ENCODE measurements at places on chromosomes 12 and 14.

DNA sequence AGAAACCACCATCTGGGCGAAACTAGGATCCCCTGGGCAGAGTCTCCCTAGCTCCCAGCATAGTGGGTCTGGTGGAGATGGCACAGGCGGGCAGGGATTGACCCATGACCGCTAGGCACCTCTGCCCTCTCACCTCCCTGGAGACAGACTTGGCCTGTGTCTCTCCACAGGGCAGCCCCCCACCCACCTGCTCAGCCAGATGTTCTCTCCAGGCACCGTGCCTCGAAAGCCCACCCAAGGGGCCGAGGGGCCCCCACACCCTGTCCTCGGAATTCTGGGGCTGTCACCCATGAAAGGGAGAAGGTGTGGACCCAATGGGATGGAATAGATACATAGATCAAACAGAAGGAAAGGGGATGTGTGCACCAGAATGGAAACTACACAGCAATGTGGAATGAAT is 229.1 kb upstream of the RTL1 start:
- no peak for DNase-seq

DNA sequence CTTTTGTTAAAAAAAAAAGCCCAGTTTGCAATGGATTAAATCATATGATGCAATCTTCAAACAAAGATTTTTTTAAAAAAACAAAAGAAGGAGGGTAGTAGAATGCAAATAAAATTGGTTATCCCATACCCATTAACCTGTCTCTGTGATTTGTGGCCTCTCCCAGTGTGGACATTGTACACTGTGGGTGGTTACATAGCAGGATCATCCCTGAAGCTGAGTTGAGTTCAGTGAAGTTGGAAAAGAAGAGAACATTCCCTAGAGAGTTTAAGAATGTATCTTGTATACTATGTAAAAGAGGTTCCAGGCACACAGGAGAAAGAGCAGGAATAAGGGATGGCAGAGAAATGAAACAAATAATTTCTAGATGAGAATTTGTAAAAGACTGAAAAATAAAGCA is 142.4 kb upstream of the SLC16A7 start:
- no peak for DNase-seq

DNA sequence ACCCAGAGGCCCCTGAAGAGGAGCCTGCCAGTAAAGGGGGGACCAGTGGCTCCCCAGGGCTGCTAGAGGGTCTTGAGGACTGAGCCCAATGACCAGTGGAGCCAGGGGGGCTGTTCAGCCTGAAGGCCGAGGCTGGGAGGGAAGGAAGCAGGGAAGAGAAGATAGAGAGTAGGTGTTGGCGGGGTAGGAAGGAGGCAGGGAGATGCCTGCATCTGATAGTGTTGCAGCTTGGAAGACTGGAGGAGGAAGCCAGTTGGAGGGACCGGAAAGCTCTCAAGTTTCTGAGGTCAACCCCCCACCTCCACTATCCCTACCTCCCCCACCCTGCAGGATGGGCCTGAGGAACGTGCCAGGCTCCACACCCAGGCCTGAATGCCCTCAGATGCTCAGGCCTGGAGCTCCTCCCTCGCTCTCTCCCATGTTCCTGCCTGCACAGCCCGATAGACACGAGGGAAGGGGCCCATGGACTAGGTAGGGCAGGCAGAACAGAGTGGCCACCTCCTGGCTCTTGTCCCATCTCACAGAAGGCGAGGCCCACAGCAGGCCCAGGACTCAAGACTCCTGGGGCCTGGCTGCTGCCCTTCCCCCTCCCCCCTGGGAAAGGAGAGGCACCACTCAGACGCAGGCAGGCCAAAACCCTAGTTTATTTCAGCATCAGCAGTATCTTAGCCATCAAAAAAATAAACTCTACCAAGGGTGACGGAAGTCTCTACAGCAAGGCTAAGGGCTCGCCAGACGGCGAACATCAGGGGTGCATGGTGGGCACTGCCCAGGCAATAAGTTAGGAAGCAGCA is 3.4 kb downstream of the CKB start:
- DNase-seq: no peak

- DNase-seq: no peak
Observed at GRCh38 chr14:101843665-101844064, 82.2 kb downstream of the PPP2R5C start.

DNA sequence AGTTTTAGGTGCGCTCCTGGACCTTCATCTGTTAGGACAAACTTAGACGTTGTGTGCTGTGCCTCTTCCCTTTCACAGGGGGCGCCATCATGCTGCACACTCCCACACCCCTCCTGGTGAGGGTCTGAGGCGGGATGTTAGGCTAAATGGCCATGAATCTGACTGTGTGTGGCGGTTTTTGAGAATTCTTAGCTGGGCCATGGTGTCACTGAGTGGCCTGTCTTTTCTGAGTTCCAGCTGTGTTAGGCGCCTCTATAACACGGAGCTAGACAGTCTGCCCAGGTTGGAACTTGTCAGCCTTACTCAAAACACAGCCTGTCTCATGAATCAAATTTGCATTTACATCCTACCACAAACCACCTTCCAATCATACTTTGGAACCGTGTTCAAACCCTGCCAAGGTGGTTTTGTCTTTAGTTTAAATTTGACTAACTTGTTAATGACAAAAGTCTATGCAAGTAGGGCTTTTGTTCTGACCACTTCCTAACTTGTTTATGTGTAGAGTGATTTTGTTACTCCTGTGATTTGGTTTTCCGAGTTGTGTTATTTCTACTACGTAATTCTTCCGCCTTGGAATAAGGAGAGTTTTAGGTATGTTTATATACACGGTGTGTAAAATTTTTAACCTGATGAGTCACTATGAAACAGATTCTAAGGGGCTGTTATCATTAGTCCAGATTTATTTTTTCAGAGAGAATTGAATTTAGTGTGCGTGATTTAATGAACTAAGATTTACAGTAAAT is 19.6 kb downstream of the ACVR1B start:
- DNase-seq: no peak

DNA sequence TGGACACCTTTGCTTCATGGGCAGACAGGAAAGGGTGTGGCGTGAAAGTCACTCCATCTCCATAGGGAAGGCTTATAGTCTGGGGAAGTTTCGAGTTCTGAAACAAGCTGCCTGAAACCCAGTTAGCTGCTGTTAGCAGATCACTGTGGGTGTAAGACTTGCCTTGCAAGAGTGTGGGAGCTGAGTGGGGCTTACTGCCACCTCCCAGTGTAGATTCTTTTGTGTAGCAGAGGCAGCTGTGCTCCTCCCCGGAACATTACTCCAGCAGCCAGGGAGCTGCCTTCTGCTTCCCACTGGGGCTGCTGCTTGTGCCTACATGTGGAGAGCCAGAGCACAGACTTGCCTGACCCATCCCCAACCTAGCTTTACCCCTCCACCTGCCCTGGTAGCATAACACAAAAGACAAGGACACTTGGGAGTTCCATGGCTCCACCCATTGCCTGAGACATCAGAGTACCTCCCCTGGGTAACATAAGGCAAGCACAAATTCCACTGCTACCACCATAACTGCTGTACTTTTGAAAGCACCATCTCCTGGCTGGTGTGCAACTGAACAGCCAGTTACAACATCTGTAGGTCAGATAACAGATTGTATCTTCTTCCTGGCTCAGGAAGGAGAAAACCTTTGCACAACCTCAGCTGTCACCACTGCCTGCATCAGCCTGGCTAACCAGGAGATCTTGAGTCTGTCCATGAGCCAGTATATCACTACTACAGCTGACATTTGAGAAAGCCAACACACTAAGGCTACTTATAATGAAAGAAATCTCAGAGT is 69.5 kb downstream of the ADAMTS20 start:
- DNase-seq: no peak

DNA sequence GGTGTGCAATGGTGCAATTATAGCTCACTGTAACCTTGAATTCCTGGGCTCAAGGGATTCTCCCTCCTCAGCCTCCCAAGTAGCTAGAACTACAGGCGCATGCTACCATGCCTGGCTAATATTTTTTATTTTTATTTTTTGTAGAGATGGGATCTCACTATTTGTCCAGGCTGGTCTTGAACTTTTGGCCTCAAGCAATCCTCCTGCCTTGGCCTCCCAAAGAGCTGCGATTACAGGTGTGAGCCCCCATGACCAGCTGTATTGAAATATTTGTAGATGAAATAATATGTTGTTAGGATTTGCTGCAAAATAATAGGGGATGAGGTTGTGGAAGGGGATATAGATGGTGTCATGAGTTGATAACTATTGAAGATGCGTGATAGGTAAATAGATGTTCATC is 4.9 kb downstream of the KLHL28 start:
- DNase-seq: no peak

DNA sequence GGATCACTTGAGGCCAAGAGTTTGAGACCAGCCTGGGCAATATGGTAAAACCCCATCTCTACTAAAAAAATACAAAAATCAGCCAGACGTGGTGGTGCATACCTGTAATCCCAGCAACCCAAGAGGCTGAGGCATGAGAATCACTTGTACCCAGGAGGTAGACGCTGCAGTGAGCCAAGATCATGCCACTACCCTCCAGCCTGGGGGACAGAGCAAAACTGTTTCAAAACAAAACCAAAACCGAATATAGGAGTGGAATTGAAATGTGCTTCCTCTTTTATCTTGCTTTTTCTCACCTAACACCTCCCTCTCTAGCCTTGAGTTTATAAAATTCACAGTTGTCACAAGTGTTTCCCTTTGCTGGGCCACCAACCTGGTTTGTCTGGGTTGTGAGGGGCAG is 181.9 kb downstream of the PAH start:
- no peak for DNase-seq

DNA sequence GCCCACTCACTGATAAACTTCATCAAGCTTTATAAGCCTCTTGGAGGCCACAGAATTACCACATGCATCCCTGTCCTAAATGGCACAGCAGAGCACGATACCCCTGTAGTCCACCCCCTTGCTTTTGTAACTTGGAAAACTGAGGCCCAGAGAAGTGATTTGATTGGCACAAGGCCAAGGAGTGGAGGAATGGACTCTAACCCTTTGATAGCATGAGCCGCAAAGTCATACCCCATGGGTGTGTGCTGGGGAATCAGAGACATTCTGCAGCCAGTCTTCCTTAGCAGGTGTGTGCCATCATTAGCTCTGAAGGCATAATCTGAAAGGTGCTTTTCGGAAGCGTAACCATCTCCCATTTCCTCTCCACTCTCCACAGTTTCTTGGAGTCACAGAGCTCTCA is 28.5 kb upstream of the PWP1 start:
- DNase-seq: no peak

DNA sequence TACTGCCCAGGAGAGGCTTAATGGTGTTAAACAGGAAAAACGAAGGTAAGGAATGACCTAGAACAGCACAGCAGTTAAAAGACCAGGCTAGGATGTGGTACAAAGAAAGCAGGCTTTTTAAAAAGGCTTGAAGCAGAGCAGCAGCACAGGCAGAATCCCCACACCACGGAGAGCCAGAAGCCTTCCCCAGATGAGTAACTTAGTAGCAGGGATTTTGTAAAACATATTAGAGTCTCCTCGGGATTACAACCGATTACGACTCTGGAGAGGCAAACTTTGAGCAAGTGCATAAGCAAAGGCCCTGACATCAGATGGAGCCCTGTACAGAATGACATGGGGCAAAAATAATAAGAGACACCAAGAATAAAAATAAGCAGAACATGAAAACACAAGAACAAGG is 37.1 kb upstream of the DHRS4 start:
- DNase-seq: no peak

- no peak for DNase-seq
Observed at GRCh38 chr12:116278279-116278626, 760 bp upstream of the MED13L start.

- DNase-seq: no peak
Observed at GRCh38 chr14:64421166-64421565, 33.0 kb downstream of the MTHFD1 start.

GRCh38 chr12:62265511-62265910 is 5.3 kb downstream of the USP15 start:
- DNase-seq: no peak

DNA sequence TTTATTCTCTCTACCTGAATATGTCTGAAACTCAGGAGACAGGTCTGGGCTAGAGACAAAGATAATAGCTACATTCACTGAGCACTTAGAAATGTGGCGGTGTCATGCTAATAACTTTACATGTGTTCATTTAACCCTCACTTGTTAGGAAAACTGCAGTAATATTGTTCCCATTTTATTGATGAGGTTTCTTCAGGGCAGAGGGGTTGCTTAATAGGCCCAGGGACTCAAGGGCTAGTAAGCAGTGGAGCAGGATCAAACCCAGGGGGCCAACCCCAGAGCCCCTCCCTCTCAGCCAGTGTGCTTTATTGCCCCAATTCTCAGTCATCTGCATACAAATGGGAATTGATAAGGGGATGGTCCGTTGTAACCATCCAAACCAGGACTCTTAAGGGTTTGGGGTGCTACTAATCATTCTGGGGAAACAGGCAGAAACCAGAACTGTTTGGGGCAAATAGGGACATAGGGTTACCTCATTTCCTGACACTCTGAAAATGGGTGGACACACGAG is 142.8 kb upstream of the AMIGO2 start:
- DNase-seq: no peak

DNA sequence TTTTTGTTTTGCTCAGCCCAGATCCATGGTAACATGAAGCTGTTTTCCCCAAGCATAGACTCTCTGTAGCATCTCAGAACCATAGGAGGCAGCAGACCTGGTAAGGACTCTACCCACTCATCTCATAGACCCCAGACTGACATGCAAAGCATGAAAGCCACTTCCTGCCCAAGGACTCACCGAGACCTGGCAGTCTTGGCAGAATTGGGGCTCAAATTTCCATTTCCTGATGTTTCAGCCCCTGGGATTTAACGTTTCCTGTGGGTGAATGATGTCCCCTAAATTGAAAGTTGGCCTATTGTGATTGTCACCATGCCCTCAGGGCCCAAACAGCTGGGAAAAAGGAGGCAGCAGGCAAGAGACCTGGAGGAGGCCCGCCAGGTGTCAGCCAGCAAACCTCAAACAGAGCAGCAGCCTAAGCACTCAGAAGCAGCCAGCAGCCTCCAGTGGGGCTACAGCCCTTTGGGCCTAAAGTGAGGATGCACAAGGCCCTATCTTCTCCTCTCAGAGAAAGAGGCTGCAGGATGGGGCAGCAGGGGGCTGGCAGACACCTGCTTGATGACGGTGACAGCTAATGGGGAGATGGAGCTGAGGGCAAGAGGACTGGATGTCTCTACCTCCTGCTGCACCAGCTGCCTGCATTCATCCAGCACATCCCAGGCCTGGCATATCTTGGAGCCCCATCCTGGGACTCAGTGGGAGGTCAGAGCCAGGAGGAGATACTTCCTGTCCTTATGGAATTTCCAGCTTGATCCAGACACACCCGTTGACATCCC is 8.5 kb downstream of the KRT85 start:
- no peak for DNase-seq
